ENCODE measurements at places on chromosomes 5 and 9.

- no peak for DNase-seq
Observed at GRCh38 chr5:34708777-34709176, 52.6 kb downstream of the RAI14 start.

DNA sequence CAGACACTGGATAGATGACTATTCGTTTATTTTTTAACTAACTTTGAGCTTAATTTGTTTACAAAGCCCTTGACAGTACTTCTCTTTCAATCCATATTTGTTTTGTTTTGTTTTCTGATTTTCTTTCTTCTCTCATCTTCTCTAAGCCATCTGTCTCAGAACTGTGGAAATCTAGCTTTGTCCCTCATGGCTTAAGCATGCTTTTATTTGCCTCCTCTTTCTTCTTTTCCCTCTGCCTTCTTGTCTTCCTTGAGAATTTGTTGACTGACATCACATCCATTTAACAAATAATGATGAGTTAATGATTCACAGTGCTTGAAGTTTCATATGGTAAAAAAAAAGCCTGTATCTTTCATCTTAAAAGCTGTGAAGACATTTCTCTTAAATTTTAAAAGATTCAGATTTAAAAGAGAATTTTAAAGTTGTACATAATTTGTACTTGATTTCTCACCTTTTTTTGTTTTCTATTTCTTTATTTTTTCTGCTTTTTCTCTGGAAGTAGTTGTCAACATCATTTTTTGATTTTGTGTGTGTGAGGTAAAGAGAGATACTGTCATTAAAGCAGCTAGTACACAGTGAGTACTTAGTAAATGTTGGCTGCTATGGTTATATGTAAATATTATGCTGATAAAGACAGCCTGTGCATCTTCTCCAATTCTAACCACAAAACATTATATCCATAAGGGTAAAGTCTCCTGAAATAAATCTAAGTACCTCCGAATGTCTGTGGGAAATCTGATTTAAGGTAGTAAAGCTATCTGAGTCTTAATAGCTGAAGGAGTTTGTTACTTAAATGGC, 13.9 kb upstream of the SGCD start:
- no peak for DNase-seq

- DNase-seq = no peak
Observed at GRCh38 chr9:89470224-89470839, 27.6 kb downstream of the SEMA4D start.

GRCh38 chr9:70013598-70014196, 30.0 kb upstream of the MAMDC2 start:
- DNase-seq = no peak

DNA sequence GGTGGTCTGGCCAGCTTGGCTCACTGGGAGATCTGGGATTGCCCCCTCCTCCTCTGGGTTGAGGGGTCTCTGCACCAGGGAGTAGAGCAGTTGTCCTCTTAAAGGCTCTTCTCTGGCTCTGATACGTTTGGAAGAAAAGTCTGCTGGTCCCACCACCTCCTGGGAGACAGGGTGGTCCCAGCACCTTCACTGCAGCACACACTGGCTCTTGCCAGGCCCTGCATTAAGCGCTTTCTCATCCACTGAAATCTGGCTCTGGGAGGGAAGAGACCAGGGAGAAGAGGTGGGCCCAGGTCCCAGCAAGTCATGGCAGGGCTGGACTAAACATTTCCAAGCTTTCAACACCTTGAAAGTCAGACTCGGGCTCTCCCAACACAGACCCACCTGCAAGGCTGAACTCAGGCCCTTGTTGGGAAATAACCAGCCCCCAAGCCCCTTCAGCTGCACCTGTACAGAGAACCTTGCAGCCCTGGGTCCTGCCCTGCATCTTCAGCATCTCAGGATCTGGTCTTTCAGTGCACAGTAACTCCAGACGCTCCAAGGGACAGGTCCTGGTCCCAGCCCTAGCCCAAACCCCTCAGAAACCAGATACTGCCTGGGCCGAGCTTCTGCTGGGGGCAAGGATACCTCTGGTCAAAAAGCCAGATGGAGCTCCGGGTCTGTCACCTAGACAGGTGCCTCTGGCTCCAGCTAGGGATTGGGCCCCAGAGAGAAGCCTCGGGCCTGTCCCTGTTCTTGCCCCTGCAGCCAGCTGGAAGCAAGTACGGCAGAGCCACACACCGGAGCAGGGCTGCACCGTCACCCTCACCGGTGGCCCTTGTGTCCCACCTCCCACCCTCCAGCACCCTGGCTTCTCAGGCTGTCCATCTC, 134.5 kb downstream of the DAB2IP start:
- no peak for DNase-seq

DNA sequence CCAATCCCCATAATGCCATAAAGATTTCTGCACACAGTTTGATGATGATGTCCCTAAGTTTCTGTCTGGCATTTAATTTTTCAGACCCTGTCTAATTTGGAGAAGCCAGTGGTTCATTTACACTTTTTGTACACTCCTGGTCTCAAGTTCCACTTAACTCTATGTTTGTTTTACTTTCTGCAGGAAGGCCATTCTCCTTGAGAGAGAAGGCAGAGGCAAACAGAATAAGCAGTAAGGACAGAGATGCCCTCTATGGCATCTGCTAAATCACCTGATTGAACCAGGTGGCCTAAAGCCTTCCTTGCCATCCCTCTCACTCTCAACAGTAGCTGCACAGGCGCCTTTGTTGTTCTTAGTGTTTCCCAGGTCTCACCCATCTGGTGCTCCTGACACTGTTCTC, 86.1 kb upstream of the LRRTM2 start:
- no peak for DNase-seq

DNA sequence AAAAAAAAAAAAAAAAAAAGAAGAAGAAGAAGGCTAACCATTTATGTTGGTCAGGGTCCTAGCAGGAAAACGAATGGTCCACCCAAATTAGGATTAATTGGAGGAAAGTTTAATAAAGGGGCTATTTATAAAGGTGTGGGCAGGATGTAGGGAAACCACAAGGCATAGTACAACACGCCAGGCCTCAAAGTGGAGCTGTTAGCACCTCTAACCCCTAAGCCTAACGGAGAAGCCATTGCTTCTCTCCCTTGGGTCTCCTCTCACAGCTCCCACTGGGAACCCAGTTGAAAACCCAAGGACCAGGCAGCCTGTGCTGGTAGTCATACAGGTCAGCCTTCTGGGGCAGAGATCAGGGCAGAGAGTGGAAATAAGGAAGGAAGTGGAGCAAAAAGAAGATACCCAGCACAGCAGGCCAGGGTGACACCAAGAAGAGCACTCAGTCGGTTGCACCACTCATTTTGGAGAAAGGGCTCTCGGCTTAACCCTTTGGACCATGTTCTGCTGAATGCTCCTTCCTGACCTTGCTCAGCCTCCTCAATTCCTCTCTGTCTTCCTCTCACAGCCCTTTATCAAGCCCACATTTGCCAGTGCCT, 8.8 kb upstream of the GLIPR2 start:
- no peak for DNase-seq

DNA sequence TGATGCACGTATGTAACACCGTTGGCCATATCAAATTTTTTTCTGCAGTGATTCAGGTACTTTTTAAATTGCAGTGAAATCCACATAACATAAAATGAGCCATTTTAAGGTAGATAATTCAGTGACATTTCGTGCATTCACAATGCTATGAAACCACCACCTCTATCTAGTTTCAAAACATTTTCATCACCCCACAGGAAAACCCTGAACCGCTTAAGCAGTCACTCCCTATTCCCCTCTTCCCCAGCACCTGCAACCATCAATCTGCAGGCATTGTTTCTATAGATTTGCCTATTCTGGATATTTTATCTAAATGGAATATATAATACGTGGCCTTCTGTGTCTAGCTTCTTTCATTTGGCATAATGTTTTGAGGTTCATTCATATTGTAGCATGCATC, 79.2 kb downstream of the BOD1 start:
- no peak for DNase-seq

DNA sequence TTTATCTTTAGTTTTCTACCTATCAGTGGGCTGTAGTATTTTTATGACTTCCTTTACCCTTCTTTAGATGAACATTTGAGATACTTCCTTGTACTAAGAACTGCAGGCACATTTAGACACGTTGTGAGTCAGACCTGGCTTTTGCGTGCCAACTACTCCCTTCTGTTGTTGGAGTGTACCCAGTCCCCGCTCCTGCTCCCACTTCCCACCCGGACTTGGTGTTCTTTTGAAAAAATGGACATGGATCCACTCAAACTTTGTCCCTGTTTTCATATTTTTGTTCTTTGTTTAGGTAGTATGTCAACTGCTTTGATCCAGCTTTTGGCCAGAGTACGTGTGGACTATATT, 60.7 kb downstream of the PARP8 start:
- no peak for DNase-seq

DNA sequence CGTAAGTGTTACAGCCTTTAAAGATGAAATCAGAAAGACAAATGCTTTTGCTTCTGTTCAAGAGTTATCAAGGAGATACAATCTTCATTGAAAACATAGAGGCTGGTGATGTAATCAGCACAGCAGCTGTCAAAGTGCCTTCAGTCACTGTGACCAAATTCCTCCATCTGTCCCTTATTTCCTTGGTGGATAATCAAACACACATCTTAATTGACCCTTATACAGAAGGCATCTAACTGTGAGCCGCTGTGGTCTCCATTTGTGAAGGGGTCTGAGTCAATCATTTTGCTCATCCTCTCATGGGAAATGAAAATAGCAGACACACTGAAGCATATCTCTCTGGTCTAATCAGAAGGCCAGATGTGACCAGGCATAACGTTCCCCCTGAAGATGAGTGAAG, 130.1 kb upstream of the TLR4 start:
- no peak for DNase-seq

DNA sequence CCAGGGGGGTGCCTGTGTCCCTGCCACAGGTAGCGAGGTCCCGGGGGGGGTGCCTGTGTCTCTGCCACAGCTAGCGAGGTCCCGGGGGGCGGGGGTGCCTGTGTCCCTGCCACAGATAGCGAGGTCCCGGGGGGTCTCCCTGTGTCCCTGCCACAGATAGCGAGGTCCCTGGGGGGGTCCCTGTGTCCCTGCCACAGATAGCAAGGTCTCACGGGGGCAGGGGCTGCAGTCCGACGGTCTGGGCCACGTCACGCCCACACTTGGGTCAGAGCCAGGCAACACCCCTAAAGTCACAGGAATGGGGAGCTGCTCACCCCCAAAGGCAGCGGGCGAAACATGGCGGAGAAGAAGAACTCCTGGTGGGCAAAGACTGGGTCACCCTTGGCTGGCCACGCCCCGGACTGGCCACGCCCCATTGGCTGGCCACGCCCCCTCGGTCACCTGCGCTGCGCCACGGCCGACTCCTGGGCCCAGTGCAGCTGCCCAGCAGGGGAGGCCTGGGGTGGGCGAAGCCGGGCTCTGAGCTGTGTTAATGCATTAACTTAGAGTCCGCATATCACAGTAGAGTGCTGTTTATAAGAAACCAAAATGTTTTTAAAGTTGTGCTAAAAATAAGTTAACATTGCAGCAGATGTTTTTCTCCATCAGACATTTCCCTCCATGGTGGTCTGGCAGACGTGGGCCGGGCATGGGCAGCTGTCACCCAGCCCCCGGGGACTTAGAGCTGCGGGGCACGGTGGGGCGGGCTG, 7.0 kb downstream of the NOXA1 start:
- DNase-seq = no peak

- no peak for DNase-seq
Observed at GRCh38 chr5:88695232-88695631, 187.8 kb downstream of the MEF2C start.

DNA sequence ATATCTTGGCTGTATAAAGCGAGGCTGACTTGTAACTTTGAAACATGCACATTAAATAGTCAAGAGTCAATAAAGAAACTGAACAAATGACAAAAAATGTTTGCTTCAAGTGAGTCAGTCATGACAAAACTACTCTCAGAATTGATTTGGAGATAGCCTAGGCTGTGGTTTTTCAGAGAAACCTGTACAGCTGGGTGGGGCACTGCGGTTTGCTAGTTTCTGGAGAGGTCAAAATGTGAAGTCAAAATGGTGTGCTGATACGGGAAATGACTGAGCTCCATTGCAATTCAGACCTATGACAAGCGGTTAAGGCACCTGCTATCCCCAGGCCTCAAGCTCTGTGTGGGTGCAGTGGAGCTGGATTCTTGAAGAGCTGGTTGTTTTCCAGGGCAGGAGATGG, 10.3 kb upstream of the CD180 start:
- DNase-seq = peak; percentile 40

GRCh38 chr9:10571699-10572098, 41.1 kb downstream of the PTPRD start:
- DNase-seq = no peak

DNA sequence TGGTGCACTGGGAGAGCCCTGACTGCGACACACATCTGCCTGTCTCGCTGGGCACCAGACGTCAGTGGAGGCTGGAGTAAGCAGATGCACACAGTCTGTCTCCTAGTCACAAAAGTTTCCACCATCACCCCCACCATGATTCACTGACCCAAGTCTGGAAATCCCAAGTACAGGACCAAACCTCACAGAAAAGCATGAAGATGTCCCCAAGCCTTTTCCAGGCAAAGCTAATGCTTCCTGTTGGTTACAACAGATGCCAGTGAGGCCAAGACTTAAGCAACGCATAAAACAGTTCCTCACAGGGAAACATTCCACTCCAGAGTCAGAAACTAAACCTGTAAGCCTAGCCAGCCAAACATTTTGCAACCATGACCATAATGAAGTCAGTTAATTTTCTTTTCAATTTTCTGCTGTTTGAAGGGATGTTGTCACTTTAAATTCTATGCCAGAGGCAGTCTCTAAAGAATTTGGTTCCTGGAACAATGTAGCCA, 259.3 kb upstream of the SLC30A5 start:
- no peak for DNase-seq

DNA sequence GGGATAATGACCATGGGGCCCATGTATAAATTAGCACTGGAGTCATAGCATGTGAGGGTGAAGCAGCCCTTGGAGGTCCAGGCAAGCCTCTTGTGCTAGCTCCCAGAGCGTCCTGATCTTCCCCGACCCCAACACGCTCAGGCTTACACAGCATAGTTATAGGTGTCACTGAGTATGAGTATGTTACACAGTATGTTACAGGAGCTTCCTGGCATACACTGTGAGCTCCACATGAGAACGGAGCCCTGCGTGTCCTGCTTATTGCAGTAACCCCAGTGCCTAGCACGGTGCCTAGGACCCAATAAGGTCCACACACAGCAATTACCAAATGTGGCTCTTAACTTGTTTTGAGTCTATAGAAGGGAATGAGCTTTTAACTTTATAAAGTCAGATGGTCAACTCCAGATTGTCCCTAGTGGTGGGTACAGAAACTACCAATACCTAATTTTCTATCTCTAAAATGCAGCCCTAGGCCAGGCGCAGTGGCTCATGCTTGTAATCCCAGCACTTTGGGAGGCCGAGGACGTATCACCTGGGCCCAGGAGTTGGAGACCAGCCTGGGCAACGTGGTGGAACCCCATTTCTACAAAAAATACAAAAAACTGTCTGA, 64.1 kb downstream of the PLAC8L1 start:
- no peak for DNase-seq

DNA sequence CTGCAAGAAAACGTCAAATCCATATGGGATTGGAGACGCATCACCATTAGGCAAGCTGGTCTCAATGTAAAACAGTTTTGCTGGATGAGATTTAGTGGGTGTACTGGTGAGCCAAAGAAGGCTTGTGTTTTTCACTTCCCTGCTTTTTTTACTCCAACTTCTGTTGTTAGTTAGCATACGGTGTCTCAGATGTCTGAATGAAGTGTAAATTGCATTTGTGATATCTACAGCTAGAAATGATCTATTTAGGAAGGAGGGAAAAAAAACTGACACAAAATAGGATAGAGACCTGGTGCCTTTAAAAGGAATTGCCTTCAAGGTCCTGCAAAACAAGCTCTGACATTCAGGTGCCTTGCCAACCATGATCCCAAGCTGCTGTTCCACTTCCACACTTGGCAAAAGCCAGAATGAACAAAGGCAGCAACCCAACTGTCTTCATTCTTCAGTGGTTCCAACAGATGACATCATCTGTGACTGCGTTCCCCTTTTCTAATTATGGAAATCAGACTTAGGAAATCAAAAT, 104.2 kb upstream of the RAI14 start:
- no peak for DNase-seq

Data from effector CD8-positive, alpha-beta T cell (primary cell).